Smooth muscle cell of the brain vasculature (primary cell): ENCODE measurements at places on chromosomes 16 and 17.

DNA sequence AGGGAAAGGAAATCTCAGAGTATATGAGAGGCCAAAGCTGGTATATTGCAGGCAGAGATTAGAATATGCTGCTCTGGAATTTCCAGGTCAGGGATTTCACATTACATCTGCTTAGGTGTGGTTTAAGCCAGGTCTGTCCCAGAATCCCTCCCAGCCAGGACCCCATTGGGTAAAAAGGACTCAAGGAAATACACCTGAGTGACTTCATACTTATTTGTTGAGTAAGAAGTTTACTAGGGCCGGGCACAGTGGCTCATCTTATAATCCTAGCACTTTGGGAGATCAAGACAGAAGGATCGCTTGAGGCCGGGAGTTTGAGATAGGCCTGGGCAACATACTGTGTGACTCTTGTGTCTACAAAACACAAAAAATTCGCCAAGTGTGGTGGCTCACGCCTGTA lies 7.2 kb downstream of the PIPOX start:
- DNase-seq, result no peak

GRCh38 chr17:67503739-67504138 lies 126.7 kb downstream of the PITPNC1 start:
- no peak for DNase-seq

DNA sequence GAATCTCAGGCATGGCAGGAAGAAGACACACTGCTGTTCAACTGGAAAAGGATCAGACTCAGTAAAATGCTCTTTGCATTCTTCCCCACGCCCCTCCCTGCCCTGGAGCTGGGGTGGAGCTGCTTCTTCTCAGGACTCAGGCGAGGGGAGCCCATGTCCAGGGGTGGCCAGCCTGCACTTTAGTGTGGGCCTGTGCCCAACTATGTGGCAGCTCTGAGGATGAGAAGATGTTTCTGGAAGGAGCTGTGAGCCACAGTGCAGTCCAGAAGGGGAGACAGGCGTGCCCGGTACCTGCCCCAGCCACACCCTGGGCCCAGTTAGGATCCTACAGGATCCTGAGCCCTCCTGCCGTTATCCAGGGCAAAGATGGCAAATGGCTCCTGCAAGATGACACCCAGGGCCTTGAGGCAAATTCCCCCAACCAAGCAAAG lies 120.3 kb downstream of the ANKRD11 start:
- no peak for DNase-seq

- no peak for DNase-seq
These were observed 558 bp upstream of the ZFHX3 start for GRCh38 chr16:73048292-73049080.

DNA sequence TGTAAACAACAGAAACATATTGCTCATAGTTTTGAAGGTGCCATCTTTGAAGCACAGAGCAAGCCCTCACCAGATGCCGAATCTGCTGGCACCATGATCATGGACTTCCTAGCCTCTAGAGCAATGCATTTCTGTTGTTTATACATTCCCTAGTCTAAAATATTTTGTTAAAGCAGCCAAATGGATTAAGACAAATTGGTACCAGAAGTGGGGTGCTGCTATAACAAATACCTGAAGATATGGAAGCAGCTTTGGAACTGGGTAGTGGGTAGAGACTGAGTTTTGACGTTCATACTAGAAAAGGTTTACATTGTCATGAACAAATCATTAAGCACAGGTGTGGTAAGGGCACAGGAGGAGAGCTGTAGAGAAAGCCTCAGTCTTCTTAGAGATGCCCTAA lies 13.6 kb downstream of the SGF29 start:
- DNase-seq, result no peak

DNA sequence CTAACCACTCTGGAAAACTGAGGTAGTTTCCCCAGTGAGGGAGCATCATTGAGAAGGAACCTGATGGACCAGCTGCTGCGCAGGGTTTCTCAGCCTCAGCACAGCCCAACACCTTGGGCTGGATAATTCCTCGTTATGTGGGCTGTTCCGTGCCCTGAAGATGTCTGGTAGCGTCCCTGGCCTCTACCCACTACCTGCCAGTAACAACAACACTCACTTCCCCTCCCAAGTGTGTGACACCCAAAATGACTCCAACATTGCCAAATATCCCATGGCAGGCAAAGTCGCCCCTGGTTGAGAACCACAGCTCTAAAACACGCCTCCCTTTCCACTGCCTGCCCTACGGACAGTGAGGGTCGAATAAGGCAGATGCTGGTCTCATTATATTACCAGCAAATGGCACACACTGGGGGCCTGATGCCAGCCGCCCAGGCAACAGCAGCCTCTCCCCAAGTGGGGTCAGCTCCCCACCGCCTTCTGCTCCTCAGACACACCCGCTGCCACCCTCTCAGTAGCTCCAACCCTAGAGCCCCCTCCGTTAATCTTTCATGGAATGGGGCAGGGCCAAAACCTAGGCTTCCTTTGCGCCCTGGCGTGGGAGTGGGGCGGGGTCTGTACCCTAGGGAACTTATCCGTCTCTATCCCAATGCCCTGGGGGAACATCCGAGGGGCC lies 1.0 kb downstream of the RHBDF2 start:
- no peak for DNase-seq

DNA sequence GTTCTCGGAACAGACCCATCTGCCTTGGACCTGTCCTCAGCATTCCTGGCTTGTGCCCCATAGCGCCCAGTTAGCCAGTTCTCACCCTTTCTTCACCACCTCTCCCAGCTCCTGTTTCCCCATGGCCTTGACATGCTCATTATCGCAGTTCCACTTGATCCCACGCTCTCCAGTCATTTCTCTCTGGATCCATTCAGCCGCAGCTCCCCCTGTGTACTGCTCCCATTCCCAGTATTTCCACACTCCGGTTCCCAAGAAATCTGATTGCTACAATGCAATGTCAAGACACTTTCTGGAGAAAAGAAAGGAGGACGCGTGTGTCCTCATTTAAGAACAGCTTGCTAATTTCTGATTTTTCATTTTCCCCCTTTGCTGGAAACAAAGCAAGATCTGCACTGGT lies 55.4 kb downstream of the TMEM186 start:
- no peak for DNase-seq
